Stimulated activated CD4-positive, alpha-beta T cell treated with anti-CD3 and anti-CD28 coated beads, Interleukin-15, amount 100 ng/mL, for 48 hours (primary cell): ENCODE measurements at places on chromosomes 11 and 22.

DNA sequence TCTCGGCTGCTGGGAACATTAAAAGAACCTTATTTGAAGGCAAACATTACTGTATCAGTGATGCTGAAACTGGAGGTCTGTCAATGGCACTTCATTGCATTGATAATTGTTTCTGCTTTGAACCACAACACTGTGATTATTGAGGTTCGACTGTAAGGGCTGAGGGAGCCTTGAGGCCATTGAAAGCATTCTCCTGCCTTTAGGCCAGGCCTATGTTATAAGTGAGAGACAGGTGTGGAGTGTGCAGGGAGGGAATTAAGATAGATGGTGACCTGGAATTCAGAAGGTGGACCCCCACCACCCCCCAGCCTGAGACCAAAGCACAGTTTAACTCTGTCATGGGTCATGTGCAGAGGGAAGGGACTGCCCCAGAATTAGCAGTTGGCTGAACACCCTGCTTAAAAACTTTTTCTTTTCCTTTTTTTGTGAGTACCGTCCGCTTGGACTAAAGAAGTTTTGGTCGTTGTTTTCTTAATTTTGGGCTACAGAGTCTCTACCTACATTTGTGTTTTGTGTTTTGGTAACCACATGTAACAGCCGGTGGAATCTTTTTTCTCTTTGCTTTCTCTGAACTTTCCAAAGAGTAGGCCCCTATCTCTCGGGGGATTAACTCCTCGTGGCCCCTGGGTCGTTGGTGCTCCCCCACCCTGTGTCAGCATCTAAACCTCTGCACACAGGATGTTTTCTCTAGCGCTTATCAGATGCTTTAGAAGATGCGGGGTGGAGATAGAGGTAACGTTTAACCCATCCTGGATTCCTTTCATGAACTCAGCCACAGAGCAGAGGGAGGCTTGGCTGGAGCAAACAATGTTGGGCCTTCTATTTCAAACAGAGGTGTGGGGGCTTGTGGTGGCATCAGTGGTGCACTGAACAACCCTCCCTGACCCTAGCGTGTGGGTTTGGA is 43.7 kb downstream of the ZBTB16 start:
- DNase-seq, result no peak

- peak; percentile 43 for DNase-seq
These were observed 4.3 kb upstream of the PHLDA2 start for GRCh38 chr11:2933375-2934020.

- DNase-seq, result no peak
These were observed 16.5 kb downstream of the SCYL1 start for GRCh38 chr11:65541093-65541982.

- DNase-seq, result no peak
These were observed 810.7 kb downstream of the TBC1D22A start for GRCh38 chr22:47573141-47573540.

DNA sequence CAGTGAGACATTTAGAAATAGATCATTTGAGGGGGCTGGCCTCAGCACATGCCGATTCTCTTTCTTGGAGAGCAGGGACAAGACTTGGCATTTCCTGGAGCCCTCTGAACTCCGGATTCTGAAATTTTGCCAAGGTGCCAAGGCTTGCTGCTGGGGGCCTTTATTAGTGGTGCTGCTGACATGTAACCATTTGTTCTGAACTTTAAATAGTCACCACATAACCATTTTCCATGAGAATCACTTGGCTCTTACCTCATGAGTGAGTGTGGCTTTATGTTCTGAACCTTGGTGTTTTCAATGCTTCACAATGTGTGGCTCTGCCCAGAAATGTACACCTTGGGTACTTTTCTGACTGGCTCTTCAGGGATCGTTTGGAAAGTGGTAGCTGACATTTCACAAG is 33.3 kb downstream of the SYT13 start:
- no peak for DNase-seq

DNA sequence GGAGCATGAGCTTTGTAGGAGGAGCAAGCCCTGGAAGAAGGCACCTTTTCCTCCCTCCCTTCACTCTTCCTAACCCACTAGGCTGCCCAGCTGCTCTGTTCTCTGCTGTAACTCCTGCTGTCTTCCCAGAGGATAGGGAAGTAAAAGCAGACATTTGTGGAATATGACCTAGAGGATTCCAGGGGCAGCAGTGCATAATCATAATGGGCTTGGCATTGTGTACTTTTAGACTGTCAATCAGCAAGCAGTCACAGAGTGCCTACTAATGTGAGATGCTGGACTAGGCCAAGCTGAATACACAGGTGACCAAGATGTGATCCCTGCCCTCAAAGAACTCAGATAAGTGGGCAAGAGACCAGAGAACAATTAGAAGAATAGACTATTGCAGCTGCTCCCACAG is 133.0 kb downstream of the NAV2 start:
- DNase-seq, result no peak

DNA sequence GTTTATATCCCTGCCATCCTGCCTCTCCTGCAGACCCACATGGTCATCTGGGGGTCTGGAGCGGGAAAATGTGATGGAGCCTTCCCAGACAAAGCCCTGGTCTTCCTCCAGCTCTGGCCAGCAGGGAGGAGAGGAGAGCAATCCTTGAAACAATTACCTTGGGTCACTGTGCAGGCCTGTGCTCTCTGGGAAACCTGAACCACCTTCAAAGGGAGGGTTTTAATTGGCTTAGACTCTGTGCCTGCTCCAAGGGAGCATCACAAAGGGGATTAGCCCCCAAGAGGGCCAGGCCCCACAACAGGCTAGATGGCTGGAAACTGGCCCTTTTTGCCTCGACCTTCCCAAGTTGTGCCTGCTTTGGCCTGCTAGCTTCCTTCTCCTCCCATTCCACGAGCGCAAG is 351.9 kb downstream of the TENM4 start:
- DNase-seq, result no peak

- DNase-seq, result no peak
These were observed 19.5 kb downstream of the CRELD2 start for GRCh38 chr22:49937758-49938564.

DNA sequence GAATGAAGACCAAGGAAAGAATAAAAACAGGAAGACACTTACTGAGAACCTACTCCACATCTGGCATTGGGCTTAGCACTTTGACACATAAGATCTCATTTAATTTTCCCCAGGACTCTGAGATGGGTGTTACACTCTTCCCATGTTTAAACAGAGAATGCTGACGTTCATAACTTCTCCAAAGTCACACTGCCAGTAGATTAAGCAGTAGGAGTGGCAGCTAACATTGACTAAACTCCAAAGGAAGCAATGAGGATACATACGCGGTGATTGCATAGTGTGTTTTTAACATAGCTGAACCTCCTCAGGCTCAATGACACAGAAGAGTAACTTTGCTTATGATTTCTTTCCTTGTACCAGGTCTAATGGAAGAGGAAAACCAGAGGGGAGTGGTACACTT is 14.5 kb upstream of the OR10V1 start:
- DNase-seq, result no peak

DNA sequence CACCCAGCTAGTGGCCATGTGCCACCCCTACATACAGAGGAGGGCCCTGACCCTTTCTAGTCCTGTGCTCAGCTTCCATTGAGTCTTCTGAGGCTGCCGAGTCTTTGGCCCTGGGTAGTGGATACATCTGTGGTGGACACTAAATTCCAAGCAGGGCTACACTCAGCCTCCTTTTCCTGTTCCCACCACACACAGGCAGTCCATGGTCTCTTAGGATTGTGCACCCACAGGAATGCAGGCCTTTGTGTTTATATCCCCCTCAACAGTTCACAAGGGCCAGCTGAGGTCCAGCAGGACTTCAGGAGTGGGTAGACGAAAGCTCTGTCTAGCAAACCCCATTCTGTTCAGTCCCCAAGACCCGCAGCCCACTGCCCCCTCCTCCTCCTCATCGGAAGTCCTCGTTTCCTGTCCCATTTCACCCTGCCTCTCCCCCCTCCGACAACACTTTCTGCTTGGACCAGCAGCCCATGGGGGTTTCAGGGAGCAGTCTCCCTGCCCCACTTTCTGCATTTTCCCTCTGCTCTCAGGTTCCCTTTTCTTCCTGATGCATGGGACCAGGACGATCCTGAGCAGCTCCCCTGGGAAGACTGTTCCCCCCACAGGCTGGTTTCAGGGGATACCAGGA is 91.8 kb downstream of the SWAP70 start:
- no peak for DNase-seq

DNA sequence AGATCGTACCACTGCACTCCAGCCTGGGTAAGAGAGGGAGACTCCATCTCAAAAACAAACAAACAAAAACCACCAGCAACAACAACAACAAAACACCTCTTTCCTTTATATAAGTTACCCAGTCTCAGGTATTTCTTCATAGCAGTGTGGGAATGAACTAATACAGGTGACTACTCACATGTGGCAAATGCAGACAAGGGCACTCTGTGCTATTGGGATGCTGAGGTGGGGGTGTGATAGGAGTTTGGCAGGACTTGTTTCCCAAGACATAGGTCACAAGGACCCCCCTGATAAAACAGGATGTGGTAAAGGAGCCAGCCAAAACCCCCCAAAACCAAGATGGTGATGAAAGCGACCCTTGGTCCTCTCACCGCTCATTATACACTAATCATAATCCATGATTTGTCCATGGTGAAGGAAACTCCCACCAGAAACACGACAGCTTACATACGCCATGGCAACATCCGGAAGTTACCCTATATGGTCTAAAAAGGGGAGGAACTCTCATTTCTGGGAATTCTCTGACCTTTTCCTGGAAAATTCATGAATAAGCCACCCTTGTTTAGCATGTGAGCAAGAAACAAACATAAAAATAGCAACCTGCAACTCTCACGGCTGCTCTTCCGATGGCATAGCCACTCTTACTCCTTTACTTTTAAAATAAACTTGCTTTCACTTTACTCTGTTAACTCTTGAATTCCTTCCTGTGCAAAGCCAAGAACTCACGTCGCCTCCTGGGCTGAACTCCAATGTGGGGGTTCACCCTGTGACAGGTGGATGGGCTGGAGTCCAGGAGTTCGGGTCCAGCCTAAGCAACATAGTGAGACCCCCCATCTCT is 18.8 kb upstream of the INCENP start:
- no peak for DNase-seq

GRCh38 chr11:126426820-126427749 is 71.6 kb downstream of the ST3GAL4 start:
- DNase-seq, result no peak

GRCh38 chr11:85680897-85681296 is 5.1 kb downstream of the CCDC89 start:
- no peak for DNase-seq

DNA sequence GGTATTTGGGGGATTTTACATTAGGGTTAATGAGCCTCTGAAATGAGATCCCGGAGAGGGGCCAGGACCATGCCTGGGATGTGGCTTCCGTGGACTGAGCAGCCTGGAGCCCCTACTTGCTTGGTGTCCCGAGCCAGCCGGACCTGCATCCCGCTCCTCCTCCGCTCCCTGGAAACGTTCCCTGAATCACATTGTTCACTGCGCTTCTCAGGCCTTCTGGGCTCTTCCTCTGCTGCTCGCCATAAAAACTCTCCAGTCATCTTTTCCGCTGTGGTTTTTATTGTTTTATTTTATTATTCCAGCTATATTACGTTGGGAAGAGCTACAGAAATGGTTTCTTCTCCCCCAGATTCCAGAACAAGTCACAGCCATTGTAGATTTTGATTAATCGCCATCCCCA is 13.3 kb upstream of the KCNQ1OT1 start:
- no peak for DNase-seq

- no peak for DNase-seq
These were observed 8.0 kb downstream of the MYH9 start for GRCh38 chr22:36379593-36380361.

GRCh38 chr11:57641011-57641807 is 8.5 kb downstream of the YPEL4 start:
- no peak for DNase-seq

GRCh38 chr22:45298934-45299505 is 10.7 kb upstream of the FAM118A start:
- no peak for DNase-seq

GRCh38 chr11:441418-442274 is at the start of gene ANO9:
Gene ANO9, minus strand, starts transcription at chr11:442011. Its CDS starts 85 bp downstream, at chr11:441926.
- DNase-seq, result peak; percentile 24

GRCh38 chr22:37173709-37174108 is 14.3 kb downstream of the C1QTNF6 start:
- no peak for DNase-seq

DNA sequence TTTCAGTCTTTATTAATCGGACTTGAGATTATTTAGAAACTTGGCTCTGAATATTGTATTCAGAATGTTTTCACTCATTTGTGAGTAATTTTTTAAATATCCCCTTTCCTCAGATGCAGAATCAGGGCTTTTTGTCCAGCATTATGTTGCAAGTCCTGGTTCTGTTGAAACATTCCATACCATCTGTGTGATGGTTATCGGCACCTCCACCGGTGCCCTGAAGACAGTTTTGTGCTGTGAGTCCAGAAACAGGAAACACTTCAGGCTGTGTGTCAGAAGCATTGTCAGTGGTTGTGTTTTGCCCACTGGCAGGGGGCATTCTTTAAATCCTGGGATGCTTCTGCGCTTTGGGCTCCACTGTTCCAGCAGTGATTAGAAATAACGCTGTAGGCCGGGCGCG is 20.4 kb downstream of the CDPF1 start:
- DNase-seq, result no peak

- DNase-seq, result no peak
These were observed 39.1 kb upstream of the SPTBN2 start for GRCh38 chr11:66768088-66768521.

GRCh38 chr11:9884601-9885000 is 220.7 kb downstream of the SWAP70 start:
- DNase-seq, result no peak

DNA sequence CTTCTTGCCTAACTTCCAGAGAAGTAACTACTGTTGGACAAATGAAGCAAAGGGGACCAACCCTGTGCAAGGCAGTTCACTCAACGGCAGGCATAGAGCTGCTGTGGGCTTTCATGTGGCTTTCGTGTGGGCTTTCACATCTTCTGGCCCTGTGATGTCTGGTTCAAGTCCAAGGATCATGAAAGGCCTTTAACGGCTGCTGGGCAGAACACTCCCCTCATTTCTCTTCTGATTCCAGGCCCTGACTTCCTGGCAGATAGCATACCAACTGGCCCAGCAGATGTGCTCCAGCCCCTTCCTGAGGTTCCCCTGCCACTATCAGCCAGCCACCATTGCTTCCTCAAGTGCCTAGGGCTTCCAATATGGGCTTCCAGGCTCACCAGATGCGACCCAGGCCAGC is 28.7 kb upstream of the CTR9 start:
- DNase-seq, result no peak

DNA sequence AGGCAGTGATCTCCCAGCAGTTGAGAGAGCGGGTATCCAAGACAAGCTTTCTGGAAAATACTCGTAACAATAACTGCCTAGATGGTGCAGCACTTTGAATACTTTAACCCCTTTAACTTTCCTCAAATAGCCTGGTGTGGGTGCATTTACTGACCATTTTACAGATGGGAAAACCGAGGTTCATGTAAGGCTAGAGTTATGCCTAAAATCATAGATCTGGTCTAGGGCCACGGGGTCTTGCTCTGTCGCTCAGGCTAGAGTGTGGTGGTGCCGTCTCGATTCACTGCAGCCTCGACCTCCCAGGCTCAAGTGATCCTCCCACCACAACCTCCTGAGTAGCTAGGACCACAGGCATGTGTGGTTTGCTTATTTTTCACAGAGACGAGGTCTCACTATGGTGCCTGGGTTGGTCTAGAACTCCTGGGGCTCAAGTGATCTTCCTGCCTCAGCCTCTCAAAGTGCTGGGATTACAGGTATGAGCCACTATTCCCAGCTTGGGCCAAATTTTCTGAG is 269.2 kb upstream of the SYN3 start:
- DNase-seq, result no peak

- no peak for DNase-seq
These were observed 12.9 kb downstream of the EHD1 start for GRCh38 chr11:64865286-64866172.
